ENCODE measurements at places on chromosomes 4 and X.

DNA sequence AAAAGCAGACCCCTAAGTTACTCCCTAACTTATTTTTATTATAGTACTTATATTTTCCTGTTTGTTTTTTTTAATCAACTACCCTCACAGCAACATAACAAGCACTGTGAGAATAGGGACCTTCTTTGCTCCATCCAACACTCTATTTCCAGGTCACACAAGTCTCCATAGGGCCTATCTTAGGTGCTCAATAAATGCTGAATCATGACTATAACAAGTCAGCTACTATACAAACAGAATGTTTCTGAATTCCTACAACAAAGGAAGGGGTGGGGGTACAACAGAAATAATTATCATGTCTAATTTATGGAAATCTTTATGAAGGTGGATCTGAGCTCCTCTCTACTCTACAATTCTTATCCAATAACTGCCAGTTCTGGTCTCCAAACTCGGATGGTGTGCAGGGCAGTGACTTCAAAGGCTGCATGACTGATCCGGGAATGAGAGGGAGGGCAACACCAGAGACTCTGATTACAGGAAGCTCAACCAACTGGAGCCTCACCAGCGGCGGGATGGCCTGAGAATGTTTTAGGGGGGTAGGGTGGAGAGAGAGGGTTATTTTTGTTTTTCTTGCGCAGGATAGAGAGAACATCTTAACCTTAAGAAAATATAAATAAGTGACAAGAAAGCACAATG lies 71.1 kb downstream of the HADH start:
- no peak for DNase-seq

GRCh38 chr4:172061204-172061603 lies 248.0 kb downstream of the GALNTL6 start:
- no peak for DNase-seq

DNA sequence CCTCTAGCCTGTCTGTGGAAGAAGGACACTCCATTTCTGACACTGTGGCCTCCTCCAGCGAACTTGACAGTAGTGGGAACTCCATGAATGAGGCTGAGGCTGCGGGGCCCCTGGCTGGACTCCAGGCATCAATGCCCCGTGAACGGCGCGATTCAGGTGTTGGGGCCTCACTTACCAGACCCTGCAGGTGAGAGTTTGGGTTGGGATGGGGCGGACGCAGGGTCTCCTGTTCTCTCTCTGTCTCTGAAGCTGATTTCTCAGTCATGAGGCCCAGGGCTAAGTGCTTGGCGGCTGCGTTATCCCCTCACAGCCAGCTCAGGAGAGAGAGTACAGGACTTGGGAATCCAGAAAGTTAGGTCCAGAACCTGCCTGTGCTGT lies 71.0 kb downstream of the STARD8 start:
- DNase-seq = no peak

DNA sequence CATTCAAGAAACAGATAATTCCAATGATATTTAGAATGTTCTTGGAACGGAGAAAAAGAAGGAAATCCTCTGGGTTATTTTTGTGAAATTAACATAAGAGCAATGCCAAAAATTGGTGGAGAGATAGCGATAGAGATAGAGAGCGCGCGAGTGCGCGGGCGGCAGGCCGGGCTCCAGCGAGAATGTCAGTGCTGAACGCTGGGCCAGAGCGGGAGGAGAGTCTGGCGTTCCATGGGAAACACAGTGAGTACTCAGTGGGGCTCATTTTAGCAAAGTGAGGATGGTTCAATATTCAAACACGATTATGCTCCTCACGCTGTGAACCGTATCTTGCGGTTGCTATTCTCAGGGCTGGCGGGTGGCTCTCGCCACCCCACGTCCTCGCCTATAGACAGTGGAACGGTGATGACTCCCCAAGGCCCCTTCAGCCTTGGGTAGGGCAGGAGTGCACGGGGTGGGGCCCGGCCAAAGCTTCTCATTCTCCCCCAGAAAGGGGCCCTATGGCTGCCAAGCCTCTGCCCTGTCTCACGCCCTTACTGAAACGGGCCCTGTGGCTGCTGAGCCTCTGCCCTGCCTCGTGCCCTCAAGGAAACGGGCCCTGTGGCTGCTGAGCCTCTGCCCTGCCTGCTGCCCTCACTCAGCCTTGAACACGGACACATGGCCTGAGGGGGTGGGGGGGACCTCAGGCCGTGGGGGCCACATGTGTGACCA lies 16.9 kb downstream of the CPLX1 start:
- DNase-seq = no peak

- DNase-seq = no peak
Observed at GRCh38 chrX:133726642-133727041, 258.8 kb downstream of the GPC3 start.

DNA sequence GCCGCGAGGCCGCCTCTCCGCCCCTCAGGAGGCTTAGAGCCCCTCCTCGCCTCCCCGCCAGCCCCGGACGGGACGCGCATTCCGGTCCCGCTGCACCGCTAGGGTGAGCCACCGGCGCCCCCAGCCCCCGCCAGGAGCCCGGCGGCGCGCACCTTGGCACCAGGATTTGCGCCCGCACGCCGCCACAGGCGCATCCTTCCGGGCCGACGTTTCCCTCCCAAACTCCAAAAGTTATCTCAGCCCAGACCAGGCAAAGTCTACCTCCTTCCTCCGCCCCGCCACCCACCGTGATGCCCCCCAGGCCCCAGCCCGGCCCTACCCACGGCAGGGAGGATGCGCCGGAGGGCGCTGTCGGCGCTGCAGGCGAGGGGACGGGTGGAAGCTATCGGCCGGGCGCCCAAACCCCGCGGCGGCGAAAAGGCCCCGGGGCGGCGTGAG lies 538 bp downstream of the SCML2 start:
- DNase-seq = no peak

- DNase-seq = no peak
Observed at GRCh38 chr4:20723019-20723418, 22.8 kb downstream of the PACRGL start.

DNA sequence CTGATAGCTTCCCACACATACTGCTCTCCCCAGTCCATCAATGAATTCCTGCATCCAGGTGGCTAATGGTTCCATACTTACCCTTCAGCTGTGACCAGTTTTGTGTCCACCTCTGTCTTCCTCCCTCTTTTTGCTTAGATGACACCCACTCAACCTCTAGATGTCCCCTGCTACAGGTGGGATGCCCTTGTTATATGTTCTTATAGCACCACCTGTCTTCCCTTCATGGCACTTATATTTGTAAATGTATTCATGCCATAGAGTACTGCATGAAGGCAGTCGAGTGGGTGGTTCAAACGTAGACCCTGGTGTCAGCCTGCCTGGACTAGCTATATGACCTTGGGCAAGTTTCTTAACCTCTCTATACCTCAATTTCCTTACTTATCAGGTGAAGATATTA lies 6.5 kb upstream of the USP46 start:
- no peak for DNase-seq

GRCh38 chr4:18695733-18696527 lies 674.4 kb upstream of the LCORL start:
- no peak for DNase-seq

GRCh38 chr4:29052266-29052665 lies 1667.9 kb upstream of the PCDH7 start:
- no peak for DNase-seq

DNA sequence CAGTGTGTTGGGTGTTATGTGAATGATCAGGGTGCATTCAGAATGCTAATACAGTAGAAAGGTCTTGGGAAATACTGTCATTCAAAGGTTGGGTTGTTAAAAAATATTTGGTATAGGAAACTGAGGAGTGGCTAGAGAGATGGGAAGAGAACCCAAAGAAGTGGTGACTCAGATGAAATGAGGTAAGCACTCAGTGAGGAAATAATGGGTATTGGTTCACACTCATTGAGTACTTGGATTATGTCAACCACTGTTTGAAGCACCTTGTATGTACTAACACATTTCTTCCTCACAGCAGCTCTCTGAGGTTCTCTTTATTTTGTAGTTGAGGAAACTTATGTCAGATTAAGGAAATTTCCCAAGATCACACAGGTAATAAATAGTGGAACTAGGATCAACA lies 40.8 kb upstream of the NUDT6 start:
- DNase-seq = no peak

- DNase-seq = no peak
Observed at GRCh38 chr4:76758290-76758882, 139.6 kb downstream of the SOWAHB start.

DNA sequence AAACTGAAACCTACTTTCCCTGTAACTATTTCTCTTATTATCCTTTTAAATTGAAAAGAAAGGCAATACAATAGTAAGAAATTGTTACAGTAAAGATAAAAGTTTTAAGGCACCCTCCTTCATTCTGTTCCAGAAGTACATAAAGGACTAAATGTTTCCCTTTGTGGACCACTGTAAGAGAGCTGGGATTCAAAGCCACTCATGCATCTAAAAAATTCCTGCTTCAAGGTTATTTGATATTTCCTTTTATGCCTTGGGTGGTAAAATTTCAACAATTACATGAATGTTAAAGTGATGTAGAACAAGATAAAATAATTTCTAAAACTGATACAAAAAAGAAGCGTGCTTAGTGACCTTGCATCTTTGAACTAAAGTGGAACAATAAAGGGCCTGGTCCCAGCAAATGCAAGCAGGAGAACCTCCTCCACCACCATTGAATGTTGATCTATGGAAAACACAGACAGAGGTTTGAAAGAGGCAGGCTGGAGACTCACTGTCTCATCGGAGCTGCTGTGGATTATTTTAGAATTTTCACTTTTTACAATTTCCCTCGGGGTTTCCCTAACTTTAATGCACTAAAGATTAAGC lies 42.3 kb upstream of the PRSS12 start:
- no peak for DNase-seq

- no peak for DNase-seq
Observed at GRCh38 chrX:1885116-1885515, 270.3 kb downstream of the ASMT start.

Data from T-helper 2 cell (primary cell).